ENCODE measurements at places on chromosomes 4 and X.

DNA sequence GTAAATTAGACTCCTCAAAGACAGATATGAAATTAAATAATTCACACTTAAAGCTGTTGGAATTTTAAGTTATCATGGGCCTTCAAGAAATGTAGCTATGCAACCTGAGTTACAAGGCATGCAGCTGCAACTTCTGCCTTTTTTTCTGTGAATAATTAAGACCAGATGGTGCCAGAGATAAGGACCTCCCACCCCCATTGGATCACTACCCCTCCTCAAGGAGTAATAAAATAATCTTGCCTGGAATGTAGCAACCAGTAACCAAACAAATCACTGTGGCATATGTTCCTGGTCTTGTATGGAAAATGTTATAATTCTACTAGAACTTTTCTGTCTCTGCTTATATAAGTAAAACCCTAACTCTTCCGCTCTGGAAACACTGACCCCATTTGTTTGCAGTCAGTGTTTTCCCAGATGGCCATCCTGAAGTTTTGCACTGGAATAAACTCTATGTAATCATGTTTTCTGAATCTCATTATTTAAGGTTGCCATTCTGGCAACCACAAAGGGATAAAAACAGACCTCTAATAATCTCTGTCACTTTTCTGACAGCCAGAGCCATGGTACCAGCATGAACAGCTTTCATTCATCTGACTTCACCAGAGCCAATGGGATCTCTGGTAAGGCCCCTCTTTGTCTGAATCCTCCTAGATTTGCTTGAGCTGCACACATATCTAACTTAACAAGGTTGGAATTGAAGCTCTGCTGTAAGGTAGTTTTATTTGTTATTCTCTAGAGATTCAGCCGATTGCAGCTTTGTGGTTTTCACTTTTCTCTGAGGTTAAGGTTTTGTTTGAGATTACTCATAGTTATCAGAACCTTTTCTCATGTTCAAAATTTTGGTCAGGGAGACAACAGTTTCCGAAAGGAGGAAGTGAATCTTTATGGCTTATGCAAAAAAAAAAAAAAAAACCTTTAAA, 274.6 kb downstream of the NAF1 start:
- no peak for DNase-seq

DNA sequence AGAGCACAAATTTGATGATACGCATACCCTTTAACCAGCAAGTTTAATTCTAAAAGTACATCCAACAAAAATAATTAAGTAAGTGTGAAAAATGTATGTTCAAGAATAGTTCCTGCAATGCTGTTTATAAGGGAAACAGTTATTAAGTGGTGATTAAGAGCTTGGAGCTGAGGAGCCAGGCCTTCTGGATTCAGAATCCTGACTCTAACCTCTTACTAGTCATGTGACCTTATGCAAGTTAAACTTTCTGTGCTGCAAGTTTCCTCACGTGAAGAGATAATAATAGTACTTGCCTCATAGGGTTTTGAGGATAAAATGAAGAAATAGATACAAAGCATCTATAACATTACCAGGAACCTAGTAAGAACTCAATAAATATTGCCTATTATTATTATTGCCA, 77.7 kb downstream of the FAM13A start:
- DNase-seq = no peak

GRCh38 chrX:18668071-18668835, 3.7 kb downstream of the RS1 start:
- DNase-seq = no peak

DNA sequence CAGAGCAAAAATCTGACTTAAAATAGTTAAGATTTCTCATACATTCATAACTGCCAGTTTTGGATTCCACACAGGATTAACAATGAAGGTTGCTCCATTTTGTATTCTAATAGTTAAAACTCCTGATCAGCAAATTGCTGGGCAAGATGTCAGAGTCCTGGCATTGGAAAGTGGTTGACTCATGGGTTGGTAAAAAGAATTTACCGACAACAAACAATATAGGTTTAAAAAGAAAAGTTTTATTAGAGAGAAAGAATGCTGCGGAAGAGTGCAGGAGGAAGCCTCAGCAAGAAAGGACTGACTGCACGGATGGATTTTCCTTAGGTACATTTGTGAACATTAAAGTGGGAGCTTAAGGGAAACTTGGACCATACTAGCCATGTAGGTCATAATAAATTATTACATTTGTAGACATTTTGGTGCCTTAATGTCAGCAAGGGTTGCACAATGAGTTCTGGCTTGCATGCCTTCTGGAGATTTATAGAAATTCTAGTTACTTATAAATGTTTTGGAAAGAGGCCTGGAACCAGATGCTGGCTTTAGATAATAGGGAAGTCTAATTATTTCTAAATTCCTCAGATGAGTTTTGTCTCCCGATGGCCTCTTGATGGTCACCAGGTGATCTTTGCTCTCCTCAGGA, 25.4 kb upstream of the IL2 start:
- DNase-seq = no peak

- no peak for DNase-seq
Observed at GRCh38 chr4:6416518-6417286, 55.7 kb downstream of the PPP2R2C start.

GRCh38 chr4:155077452-155078229, 130.8 kb upstream of the NPY2R start:
- no peak for DNase-seq

GRCh38 chr4:2797545-2798305, 4.8 kb downstream of the SH3BP2 start:
- no peak for DNase-seq

DNA sequence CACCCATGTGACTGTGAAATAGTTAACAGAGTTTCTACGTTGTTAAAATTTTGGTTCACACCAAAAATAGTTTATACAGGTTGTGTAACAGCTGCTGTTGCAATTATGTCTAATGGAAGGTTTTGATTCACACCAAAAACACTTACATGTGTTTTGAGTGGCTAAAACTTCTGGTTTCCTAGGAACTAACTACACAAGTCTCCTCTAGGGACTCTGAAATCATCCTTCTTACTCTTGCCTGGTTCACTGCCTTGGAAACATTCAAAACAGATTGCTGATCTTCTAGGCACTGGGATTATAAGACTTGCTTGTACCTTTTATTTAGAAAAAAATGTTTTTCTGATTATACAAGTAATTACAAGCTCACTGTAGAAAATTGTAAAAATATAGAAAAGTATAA, 14.9 kb upstream of the MORC4 start:
- DNase-seq = no peak

DNA sequence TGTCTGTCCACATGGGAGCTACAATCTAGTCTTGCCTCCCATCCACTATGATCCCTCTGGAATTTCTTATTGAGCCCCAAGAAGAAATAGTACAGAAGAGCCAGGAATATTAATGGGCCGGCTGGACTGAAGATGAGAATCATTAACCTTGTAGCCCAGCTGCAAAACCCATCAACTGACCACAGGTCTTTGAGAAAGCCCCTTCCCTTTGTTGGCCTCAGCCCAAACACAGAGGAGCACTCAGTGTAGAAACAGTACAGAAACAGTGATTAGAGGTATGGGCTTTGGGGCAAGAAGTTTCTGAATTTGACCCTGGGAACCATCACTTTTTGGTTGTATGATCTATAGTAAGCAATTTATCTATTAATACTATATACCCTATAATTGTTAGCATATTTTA, 76.8 kb upstream of the RAB40AL start:
- DNase-seq = no peak
